ENCODE measurements at places on chromosomes 2 and 18.

GRCh38 chr2:52956766-52957165 is 810.8 kb upstream of the CHAC2 start:
- DNase-seq = no peak

DNA sequence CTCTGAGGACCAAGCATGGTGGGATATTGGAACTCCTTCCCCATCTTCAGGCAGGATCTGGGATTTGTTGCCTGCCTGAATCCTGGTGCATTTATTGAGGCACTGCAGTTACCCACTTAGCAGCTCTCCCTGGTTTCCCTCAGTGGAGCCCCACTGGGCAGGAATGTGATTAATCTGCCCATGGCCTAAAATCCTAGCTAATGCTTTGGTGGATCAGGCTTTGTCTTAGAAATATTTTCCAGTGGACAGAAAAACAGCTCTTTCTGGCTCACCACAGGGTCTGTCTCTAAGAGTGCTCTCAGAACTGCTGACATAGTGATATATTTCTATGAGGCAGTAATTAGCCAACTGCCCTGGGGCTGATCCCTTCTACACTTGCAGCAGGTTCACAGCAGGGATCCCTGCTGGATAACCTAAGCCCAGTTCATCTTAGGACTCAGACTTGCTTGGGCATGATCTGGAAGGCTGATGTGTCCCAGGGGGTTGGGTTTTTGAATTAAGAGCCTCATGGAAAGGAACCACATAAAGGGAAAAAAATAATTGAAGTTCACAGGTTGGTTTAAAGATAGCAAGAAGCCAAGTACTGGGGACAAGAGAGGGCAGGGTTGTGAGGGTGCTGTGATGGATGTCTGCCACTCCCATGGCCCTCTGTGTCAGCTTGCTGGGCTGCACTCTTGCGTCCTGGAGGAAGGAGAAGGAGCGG is 44.3 kb upstream of the ZDBF2 start:
- DNase-seq = no peak

GRCh38 chr18:24486684-24487083 is 26.2 kb downstream of the HRH4 start:
- no peak for DNase-seq

DNA sequence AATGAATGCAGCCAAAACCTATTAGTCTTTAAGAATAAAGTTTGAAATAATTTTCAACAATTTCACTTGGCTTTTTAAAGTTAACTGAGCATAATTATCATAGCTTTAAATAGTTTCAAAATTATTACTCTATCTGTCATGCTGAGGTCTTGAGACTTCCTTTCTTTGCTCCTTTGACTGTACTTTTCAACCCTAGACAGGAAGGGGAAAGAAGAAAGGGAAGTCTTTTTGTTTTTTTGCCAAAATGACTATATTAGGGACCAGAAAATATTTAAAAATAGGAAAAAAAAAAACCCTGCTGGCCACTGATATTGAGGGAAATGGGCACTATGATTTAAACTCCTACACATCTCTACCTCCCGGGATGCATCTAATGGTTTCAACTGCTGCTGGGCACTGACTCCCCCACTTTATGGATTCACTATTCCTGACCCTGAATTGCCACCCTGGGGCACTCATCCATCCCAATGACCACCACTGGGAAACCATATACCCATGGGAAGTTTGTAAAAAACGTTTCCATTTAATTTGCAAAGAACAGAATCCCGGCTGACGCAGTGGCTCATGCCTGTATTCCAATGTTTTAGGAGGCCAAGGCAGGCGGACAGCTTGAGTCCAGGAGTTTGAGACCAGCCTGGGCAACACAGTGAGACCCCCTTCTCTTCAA is 50.5 kb downstream of the GAREM1 start:
- DNase-seq = no peak

All from effector memory CD8-positive, alpha-beta T cell (primary cell).